Spinal cord (tissue), 10 donors: ENCODE measurements at places on chromosomes 3 and 15. TPM values are rescaled to one million over a fixed set of nuclear protein-coding genes. Genes with fewer than 3 reads are reported as not detected.

The ASB14 gene
- polyA plus RNA-seq, result 1.4 TPM

The CRABP1 gene
- 326 TPM for polyA plus RNA-seq

The HOMER2 gene
- 22.4 TPM for polyA plus RNA-seq

The SERPINI2 gene
- 5.8 TPM for polyA plus RNA-seq

The GPR87 gene
- polyA plus RNA-seq, result 0.12 TPM

The SMAD6 gene
- polyA plus RNA-seq, result 12.0 TPM

The PEX5L gene
- polyA plus RNA-seq, result 14.1 TPM

The CEP63 gene
- polyA plus RNA-seq, result 35.2 TPM

The TMEM42 gene
- polyA plus RNA-seq, result 24.2 TPM

The P2RY1 gene
- 14.7 TPM for polyA plus RNA-seq

The NAALADL2 gene
- 3.1 TPM for polyA plus RNA-seq

The GP9 gene
- polyA plus RNA-seq, result 0.59 TPM

The PROK2 gene
- polyA plus RNA-seq, result 0.14 TPM

The PSTPIP1 gene
- polyA plus RNA-seq, result 1.4 TPM

The FBLN2 gene
- polyA plus RNA-seq, result 19.5 TPM

The GMNC gene
- polyA plus RNA-seq, result 2.9 TPM

The CTXND1 gene
- 23.3 TPM for polyA plus RNA-seq

The FAM81A gene
- polyA plus RNA-seq, result 23.9 TPM

The CACNA2D2 gene
- polyA plus RNA-seq, result 49.6 TPM

The SPATA12 gene
- 0.20 TPM for polyA plus RNA-seq

The RBP2 gene
- 0.38 TPM for polyA plus RNA-seq

The SPTBN5 gene
- 2.0 TPM for polyA plus RNA-seq
